Fibroblast of the aortic adventitia (primary cell): ENCODE measurements at places on chromosomes 1 and 21. TPM values are rescaled to one million over a fixed set of nuclear protein-coding genes. Genes with fewer than 3 reads are reported as not detected.

DNA sequence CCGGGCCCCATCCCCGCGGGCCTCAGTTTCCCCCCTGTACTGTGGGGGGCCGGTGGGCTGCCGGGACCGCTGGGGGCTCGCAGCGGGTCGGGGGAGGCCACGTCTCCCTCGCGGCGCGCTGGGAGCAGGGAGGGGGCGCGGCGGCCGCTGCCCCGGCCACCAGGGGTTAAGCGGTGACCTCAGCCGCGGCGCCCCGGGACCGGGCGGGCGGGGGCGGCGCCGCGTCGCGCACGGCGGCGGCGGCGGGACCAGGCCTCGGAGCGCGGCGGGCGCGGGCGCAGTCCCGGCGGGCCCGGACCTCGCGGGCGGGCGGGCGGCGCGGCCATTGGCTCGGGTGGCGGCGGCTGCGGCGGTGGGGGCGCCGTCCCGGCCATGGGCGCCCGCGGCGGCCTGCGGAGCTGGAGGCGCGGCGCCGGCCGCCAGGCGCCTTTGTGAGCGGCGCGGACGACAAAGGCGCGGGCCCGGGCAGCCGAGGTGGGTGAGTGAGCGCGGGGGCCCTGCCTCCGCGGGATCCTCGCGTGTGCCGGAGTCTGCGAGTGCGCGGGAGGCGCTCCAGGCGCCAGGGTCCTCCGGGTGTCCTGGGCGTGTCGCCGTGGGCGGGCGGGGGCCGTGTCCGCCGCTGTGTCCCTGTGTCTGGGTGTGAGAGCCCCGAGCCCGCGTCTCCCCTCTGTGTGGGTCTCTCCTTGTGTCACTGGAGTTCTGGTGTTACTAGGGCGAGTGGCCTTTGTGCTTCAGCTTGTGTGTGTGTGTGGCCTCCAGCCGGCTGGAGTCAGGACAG lies at the start of gene ARHGEF10L:
Gene ARHGEF10L (plus strand): TSS at position 222 of the 778 bp plus-strand sequence. CDS start 40,898 bp downstream, outside the sequence.
- no peak for DNase-seq

DNA sequence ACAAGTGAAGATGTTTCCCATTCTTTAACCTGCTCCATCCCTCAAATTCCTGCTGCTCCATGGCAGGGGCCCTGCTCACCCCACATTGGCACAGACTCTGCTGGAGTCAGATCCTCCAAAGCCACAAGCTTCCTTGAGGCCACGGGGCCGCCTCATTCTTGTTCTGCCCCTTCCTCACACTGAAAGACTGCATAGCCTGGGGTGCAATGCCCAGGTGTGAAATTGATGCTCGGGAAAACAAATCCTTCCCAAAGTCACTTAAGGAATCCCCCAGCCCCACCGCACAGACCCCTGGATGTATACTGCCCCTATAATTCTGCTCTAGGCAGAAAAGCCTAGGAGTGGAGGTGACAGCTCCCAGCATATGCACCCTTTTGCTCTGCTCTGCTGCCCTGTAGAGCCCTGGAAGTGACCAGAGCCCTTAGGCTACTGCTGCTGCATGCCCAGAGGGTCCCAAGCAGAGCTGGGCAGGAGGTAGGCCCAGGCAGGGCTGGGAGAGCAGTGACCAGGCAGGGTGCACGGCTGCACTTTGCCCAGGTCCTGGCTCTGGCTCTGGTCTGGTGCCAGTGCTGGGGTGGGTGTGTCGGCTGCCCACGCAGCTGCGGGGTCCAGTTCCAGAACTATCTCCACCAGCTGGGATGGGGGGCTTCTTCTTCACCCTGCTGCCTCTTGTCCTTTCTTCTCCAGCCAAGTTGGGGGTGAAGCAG lies 1.6 kb downstream of the HES2 start:
- DNase-seq: no peak

DNA sequence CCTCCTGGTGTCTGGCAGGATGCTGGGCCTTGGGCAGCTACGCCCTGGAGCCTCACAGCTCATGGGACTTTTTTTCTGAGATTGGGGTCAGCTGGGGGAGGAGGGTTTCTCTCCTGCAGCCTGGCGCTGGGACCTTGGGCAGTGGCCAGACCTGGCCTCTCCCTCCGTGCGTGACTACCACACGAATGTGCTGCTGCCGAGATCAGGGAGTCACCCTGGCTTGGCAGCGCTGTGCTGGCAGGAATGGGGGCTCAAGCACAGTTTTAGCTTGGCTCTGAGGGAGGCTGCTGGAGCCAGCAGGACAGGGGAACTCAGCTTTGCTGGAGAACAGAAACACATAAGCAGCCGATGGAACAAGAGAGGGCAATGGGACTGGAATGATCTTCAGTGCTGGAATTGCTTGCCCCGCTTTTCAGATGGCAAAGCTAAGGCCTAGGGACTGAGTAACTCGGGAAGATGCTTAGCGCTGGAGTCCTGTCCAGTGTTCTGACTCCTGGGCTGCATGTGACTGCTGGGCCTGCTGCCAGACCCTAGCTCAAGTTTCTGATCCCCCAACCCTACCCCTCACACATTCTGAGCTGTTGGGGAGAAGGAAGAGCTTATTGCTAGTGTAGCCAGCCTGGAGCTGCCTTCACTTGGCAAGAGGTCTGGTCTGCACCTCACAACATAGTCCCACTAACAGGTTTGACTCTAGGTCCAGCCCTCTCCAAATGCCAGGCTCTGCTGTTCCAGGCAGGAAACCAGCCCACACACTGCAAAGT lies 69.9 kb downstream of the NAV1 start:
- DNase-seq: peak; percentile 82

The HSF2BP gene
- 2.3 and 7.3 TPM in 2 replicates for total RNA-seq

The GUCA2B gene
- not detected in 2 replicates for total RNA-seq
